ENCODE measurements at places on chromosomes 5 and 9.

- no peak for DNase-seq
These were observed 395.1 kb upstream of the PAPPA start for GRCh38 chr9:115758441-115758840.

DNA sequence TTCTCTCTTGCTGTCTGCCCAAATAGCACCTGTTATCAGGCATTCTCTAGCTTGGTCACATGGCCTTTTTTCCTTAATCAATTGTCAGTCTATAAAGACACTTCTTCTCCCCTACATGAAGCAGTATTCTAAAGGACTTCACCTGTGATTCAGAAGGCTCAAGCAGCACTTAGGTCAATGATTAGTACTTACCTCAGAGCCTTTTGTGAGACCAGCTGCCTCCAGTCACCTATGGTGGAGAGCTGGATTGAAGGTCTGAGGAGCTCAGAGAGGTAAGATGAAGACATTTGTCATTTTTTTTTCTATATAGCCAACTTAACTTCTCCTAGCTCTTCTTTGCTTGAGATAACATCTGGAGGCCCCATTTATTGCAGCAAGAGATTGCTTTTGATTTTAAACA lies 278.3 kb upstream of the PCSK5 start:
- no peak for DNase-seq

DNA sequence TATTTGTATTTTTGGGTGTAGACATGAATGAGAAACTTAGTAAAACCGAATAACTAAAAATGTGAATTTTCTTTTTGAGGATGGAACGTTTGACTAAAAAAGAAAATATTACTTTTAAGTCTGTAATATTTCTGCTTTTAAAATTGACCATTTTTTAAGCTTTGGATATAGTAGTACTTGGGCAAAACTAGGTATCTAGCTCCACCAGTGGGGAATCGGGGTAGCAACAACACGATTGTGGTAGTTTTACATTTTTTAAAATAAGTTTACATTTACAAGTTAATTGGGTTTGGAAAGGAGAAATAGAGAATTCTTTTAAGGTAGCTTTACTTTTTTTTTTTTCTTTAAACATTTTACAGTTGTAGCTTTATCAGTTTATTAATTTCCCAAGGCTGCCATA lies 154.4 kb downstream of the MAN2A1 start:
- no peak for DNase-seq

GRCh38 chr5:52800394-52801213 lies 12.9 kb downstream of the ITGA1 start:
- DNase-seq: peak; percentile 51

DNA sequence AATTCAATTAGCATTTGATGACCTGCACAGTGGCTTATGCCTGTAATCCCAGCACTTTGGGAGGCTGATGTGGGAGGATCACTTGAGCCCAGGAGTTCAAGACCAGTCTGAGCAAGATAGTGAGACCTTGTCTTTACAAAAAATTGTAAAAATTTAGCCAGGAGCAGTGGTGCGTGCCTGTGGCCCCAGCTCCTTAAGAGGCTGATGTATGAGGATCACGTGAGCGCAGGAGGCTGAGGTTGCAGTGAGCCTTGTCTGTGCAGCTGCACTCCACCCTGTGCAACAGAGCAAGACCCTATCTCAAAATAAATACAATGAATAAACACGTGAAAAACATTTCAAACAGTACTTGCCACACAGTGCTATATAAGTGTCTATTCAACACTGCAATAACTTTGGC lies 4.2 kb downstream of the ABCA1 start:
- no peak for DNase-seq

GRCh38 chr9:19788152-19788551 lies 685 bp downstream of the SLC24A2 start:
- DNase-seq: no peak

DNA sequence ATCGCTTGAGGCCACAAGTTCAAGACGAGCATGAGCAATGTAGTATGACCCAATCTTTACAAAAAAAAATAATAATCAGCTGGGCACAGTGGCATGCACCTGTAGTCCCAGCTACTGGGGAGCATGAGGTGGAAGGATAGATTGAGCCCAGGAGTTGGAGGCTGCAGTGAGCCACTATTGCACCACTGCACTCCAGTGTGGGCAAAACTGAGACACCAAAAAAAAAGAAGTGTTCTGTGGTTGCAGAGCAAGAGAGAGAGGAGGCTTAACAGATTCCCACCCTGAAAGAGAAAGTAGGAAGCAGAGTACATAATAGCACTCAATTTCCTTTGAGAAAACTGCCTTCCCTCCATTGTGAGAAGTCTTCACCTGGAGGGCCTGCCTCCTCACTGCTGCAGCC lies 52.6 kb downstream of the ALDH7A1 start:
- DNase-seq: no peak

DNA sequence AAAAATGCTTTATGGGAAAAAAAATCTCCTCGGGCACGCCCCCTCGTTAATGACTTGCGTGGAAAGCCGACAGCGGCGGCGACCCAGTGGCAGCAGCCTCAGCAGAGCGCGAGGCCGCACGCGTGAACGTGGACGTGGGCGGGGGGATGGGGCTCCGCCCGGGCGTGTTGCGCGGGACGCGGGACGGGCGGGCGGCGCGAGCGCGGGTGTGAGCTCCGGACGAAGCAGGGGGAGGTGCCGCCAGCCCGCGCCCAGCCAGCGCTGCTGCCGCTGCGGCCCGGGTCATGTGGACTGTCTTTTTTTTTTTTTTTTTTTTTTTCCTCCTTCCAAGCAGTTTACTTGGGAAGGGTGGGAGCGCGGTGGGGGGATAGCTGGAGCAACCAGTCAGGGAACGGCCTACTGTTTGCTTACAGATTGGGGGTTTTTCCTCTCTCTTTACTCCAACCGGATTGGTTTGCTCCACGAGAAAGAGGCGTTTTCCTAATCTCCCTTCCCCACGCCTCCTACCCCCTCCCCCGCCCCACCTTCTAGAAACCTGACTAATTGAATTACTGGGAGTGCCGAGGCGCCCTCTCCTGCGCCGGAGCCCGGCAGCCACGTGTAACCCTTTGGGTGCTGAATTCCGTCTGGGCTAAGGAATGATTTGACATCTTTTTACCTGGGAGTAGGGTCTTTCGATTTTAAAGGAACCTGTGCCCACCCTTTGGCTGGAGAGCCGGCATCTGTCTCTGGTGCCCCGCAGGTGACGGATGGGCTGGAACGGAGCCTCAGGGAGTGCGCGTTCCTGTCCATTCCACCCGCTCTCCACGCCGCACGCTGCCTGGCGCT lies 1.7 kb upstream of the EFNA5 start:
- DNase-seq: no peak

DNA sequence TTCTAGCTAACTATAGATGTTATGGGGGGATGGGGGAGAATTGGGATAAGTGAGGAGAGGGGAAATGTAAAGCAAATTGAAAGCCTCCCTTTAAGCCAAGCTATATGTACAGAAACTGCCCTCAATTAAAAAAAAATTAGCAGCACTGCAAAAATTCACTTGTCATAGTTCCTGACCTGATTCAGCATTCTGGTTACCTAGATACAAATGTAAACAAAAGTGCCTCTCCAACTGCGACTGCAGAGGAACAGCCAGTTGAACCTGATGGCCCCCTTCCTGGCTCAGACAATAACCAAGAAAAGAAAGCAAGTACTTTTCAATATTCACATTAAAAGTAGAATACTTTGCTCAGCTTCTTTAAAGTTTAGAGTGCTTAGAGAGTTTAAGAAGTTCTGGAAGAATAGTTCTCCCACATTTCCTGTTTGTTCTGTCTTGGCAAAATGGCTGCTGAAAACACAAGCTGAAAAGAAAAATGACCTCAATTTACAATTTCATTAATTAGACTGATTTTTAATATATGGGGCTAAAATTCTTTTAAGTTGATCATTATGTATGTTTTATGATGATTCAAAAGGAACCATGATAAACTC lies 1.5 kb downstream of the FAM81B start:
- DNase-seq: no peak

GRCh38 chr9:137316012-137316981 lies 14.2 kb upstream of the NRARP start:
- DNase-seq: no peak

DNA sequence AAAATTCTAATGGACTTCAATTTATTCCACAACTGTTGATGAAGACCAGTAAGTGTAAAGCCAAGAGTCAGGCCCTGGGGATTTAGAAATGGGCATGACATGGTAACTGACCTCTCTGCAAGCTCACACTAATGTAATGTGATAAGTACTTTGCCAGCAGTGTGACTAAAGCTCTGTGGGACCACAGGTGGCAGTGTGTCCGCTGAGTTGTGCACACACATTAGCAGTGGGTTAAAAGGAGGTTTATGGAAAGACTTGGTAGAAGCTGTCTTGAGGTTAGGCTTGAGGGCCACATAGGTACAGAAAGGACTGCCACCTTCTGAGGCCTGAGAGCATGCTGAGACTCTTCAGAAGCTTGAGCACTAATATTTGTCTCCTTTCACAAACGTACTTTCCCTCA lies 67.6 kb downstream of the UBAP1 start:
- DNase-seq: no peak

Data from stimulated activated CD4-positive, alpha-beta T cell treated with anti-CD3 and anti-CD28 coated beads, Interleukin-12 subunit alpha, Interleukin-12 subunit beta, amount 100 ng/mL, for 48 hours (primary cell).